ENCODE measurements at places on chromosomes 5 and 9.

DNA sequence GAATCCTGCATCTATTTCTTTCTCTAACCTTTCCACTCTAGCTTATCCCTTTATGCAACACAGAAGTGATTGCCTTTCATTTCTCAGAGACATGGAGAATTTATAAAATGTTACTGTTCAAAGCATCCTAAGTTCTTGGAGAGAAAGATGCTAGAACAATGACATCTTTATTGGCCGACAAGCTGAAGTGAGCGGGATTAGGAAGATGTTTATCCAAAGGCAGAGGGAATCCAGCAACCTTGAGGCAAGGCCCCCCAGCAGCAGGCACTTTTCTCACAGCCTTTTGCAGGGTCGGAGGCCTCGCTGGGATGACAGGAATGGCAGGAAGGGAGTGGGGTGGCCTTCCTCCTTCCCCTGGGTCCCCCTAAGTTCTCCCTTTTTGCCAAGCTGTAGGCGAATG, 204.8 kb downstream of the GAPVD1 start:
- DNase-seq = no peak

GRCh38 chr9:88920645-88921044, 70.6 kb upstream of the S1PR3 start:
- DNase-seq = no peak

DNA sequence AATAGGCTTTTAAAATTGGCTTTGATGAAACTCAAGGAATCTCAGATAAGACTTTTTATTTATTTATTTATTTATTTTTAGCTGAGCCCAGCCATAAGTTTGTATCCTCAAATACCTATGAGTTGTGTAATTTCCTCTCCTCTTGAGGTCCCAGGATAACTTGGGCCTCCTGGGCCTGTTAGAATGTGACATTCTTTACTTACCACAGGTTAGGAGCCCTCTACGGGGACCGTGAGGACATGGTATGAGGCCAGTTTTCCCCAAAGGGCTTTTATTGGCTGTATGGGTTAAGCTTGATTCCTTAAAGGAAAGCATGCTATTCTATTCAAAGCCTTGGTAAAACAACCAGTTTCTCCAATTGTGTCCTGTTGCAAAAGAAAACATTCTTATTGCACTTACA, 16.9 kb downstream of the SHISAL2B start:
- DNase-seq = no peak

DNA sequence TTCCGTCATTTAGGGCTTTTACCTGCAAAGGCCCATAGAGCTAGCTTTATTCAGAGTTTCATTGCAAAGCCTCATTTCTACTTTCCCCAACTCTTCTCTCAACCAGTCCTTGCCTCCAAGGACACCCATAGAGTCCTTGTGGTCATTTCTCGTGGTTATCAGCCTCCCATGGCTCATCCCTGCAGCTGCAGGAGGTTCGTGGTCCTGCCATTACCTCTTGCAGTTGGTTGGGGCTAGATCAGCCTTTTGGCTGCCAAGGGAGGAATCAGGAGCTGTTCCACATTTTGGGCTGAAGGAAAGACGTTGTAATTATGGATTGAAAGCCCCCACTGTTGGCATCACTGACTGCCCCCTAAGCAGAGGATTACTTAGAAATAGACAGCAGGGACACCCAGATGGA, 231.0 kb downstream of the MAN2A1 start:
- DNase-seq = no peak

DNA sequence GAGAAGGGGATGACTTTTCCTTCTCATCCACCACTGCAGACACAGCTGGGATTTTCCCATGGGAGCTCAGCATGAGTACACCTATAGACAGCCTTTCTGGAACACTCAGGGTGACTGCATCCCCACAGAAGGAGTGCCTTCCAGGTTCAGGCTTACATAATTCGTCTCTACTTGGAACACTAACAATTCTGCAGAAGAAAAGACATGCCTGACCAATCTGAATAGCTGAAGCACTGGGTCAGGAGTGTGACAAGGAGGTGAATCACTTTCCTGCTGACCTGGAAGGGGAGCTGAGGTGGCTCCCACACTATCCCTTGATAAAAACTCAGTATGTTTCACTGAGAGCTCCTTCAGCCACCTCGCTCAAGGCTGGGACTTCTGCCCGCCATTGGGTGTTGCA, 425.3 kb downstream of the TLR4 start:
- DNase-seq = no peak

GRCh38 chr5:133910571-133910970, 57.9 kb downstream of the C5orf15 start:
- DNase-seq = no peak

- no peak for DNase-seq
Observed at GRCh38 chr9:96270236-96270744, 31.7 kb downstream of the HSD17B3 start.

- DNase-seq = no peak
Observed at GRCh38 chr9:124030969-124031451, 19.4 kb downstream of the LHX2 start.

- no peak for DNase-seq
Observed at GRCh38 chr5:77155179-77155785, 55.2 kb upstream of the PDE8B start.

DNA sequence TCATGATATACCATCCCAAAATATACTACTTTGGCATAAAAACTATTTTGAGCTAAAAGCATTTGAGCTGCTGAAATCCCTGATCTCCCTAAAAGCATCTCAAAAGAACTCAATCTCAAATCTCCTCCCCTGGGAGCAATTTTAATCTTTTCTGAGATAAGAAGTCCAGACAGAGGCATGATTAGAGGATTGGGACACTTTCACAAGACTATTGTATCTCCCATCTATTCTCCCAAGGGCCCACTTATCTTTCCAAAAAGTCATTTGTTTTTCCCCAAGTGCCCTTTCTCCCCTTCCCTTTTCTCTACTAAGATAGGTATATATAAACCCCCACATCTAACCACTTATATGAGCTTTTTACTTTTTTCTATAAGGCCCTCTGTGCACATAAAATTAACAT, 79.7 kb downstream of the ALDH7A1 start:
- no peak for DNase-seq

GRCh38 chr9:97811533-97812246, 41.3 kb upstream of the FOXE1 start:
- no peak for DNase-seq
